ENCODE measurements at places on chromosomes 6 and 20. TPM values are rescaled to one million over a fixed set of nuclear protein-coding genes. Genes with fewer than 3 reads are reported as not detected.

GRCh38 chr6:151721146-151721545 lies 86.3 kb upstream of the ESR1 start:
- no peak overlapping the region for H3K27ac ChIP-seq
- H3K36me3 ChIP-seq, result no peaks in the 10 kb centered on the region
- DNase-seq, result no peak
- H3K4me3 ChIP-seq, result no peak overlapping the region
- peaks cover 2% of the 10 kb centered on the region for H3K27me3 ChIP-seq
- H3K4me1 ChIP-seq, result no peaks in the 10 kb centered on the region

DNA sequence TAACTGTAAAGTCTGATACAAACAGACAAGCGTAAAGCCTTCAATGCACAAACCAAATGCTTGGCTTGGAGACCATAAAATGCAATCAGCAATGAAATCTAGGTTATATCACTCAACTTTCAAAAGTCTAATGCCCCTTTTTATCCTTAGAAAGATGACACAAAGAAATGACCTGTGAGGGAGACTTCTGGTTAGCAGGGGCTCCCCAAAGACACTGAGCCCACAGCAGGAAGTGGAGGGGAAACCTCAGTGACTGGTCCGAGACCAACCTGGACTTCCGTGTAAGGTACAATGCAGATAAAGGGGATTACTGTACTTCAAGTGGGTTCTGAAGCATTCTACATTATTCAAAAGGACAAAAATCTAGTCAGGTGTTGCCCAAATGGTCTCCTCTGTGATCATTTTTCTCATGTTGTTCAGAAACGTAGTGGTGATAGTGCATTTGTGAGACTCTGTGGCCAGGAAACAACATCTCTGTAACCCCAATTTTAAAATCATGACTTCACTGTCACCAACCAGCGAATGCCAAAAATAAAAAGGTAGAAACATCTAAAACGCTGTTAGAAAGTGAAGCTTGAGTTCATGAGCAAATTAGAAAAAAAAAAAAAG lies 88.2 kb downstream of the HIVEP2 start:
- H3K27ac ChIP-seq, result peak overlapping the region; percentile 76
- DNase-seq, result peak; percentile 55
- peaks cover 44% of the 10 kb centered on the region for H3K4me1 ChIP-seq
- no peaks in the 10 kb centered on the region for H3K36me3 ChIP-seq

DNA sequence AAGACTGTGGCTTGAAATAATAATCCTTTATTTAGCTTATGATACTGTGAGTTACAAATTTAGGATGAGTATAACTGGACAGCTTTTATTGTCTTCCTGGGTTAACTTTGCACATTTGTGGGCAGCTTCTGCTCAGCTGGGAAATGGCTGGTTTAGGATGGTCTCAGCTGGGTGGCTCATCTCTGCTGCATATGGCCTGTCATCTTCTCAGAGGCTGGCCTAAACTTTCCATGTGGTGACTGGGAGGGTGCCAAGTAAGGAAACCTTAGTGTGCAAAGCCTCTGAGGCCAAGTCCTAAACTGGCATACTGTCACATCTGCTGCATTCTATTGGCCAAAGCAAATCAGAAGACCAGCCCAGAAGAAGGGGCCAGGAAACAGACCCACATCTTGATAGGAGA lies 40.2 kb downstream of the BTBD3 start:
- H3K36me3 ChIP-seq, result no peaks in the 10 kb centered on the region
- H3K4me3 ChIP-seq, result no peak overlapping the region
- H3K4me1 ChIP-seq, result no peaks in the 10 kb centered on the region
- H3K27me3 ChIP-seq, result peaks cover 2% of the 10 kb centered on the region

DNA sequence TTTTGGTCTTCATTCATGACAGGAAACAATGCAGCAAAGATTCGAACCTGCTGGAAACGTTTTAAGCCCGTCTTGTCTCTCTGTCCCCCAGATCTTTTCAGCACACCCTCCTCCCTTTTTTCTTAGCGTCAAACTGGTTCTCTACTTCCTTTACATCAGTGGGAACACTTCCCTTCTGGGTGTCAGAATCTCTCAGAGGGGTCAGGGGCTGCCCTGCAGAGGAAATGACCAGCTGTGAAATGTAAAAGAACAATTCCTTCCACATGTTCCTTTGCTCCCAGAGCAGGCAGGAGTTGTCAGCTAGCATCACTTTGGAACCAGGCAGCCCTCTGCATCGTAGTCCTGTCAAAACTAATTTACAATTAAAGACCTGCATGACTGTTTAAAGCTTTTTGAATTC lies 619.0 kb downstream of the TFAP2A start:
- H3K27me3 ChIP-seq, result no peaks in the 10 kb centered on the region
- H3K27ac ChIP-seq, result no peak overlapping the region
- H3K4me3 ChIP-seq, result no peak overlapping the region
- no peaks in the 10 kb centered on the region for H3K4me1 ChIP-seq

- H3K27me3 ChIP-seq, result peaks cover 11% of the 10 kb centered on the region
- H3K4me1 ChIP-seq, result peaks cover 6% of the 10 kb centered on the region
- no peak overlapping the region for H3K4me3 ChIP-seq
- no peak for DNase-seq
- peaks cover 3% of the 10 kb centered on the region for H3K36me3 ChIP-seq
Observed at GRCh38 chr6:88166493-88167351, 575 bp upstream of the CNR1 start.

- H3K4me3 ChIP-seq, result no peak overlapping the region
- no peaks in the 10 kb centered on the region for H3K27me3 ChIP-seq
- H3K36me3 ChIP-seq, result no peaks in the 10 kb centered on the region
- DNase-seq, result no peak
- no peaks in the 10 kb centered on the region for H3K4me1 ChIP-seq
- no peak overlapping the region for H3K27ac ChIP-seq
Observed at GRCh38 chr6:55866128-55866527, 9.3 kb downstream of the BMP5 start.

- no peaks in the 10 kb centered on the region for H3K27me3 ChIP-seq
- H3K4me3 ChIP-seq, result no peak overlapping the region
- no peak for DNase-seq
- no peaks in the 10 kb centered on the region for H3K4me1 ChIP-seq
- no peak overlapping the region for H3K27ac ChIP-seq
Observed at GRCh38 chr6:126048635-126049034, 62.3 kb downstream of the TRMT11 start.

GRCh38 chr6:136524339-136524935 lies 25.8 kb downstream of the MAP7 start:
- no peak overlapping the region for H3K4me3 ChIP-seq
- H3K27ac ChIP-seq, result no peak overlapping the region
- DNase-seq, result no peak
- H3K4me1 ChIP-seq, result peaks cover 7% of the 10 kb centered on the region

DNA sequence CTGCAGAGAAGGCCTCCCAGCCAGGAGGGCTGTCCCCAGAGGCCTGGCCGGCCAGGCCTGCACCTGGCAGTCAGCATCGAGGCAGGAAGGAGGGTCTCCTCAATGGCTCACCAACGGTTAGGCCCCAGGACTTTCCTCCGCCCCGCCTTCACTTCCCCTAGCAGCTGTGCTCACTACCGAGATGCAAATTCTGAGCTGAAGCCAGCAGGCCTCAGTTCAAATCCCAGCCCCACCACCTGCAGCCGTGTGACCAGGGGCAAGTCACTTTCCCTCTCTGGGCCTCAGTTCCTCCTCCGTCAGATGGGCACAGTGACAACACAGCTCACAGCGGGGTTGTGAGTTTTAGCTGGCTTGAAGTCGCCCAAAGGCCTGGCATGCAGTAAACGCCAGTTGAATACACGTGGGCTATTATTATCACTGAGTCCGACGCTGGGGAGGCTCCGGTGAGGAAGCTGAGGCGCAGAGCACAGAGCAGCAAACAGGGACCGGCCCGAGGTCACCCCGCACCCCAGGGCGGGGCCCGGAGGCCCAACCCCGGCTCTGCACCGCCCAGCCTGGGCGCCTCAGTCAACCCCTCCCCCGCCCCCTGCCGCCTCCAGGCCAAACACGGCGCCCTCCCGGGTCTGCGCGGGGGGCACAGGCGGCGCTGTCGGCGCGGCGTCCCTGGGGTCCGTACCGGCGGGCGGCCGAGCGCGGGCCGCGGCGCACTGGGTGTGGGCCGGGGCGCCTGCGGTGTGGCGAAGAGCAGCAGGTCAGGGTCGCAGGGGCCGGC lies 671 bp downstream of the E2F1 start:
- no peaks in the 10 kb centered on the region for H3K27me3 ChIP-seq
- no peak for DNase-seq
- no peaks in the 10 kb centered on the region for H3K36me3 ChIP-seq
- H3K4me3 ChIP-seq, result peak overlapping the region; percentile 66
- peaks cover 26% of the 10 kb centered on the region for H3K4me1 ChIP-seq

Gene C6orf52
- polyA plus RNA-seq, result 3.1 TPM

Gene FAM83B
- polyA plus RNA-seq, result not detected

DNA sequence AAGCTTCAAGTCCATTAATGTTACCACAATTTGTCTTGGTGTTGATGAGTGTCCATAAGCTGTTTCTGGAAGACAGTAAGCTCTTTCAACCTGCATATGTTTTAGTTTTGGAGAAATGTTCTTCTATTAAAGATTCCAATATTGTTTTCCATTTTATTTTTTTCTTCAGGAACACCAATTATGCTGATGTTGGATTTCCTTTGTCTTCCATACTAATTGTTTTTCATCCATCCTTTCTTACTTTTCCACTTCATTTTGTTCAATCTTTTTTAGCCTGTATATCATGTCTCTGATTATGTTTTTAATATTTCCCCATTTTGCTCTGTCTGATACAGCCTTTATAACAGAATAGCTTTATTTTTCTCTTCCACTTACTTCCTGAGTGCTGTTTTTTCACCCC lies 21.9 kb downstream of the SLC13A3 start:
- no peak overlapping the region for H3K4me3 ChIP-seq
- H3K27me3 ChIP-seq, result peaks cover 11% of the 10 kb centered on the region
- H3K27ac ChIP-seq, result no peak overlapping the region
- no peak for DNase-seq
- H3K4me1 ChIP-seq, result peaks cover 5% of the 10 kb centered on the region

Gene CST4
- not detected for polyA plus RNA-seq

GRCh38 chr6:73955800-73956199 lies 259.8 kb downstream of the CD109 start:
- DNase-seq, result no peak
- no peaks in the 10 kb centered on the region for H3K4me1 ChIP-seq
- no peaks in the 10 kb centered on the region for H3K36me3 ChIP-seq
- no peak overlapping the region for H3K4me3 ChIP-seq
- H3K27me3 ChIP-seq, result no peaks in the 10 kb centered on the region

GRCh38 chr20:56624786-56625681 lies 4.1 kb upstream of the TFAP2C start:
- peaks cover 11% of the 10 kb centered on the region for H3K27me3 ChIP-seq
- no peak overlapping the region for H3K27ac ChIP-seq
- H3K36me3 ChIP-seq, result no peaks in the 10 kb centered on the region
- H3K4me1 ChIP-seq, result peaks cover 8% of the 10 kb centered on the region

- peaks cover 3% of the 10 kb centered on the region for H3K27me3 ChIP-seq
- no peaks in the 10 kb centered on the region for H3K36me3 ChIP-seq
- DNase-seq, result no peak
- no peaks in the 10 kb centered on the region for H3K4me1 ChIP-seq
- no peak overlapping the region for H3K27ac ChIP-seq
Observed at GRCh38 chr20:2408111-2408510, 27.4 kb downstream of the TGM6 start.

DNA sequence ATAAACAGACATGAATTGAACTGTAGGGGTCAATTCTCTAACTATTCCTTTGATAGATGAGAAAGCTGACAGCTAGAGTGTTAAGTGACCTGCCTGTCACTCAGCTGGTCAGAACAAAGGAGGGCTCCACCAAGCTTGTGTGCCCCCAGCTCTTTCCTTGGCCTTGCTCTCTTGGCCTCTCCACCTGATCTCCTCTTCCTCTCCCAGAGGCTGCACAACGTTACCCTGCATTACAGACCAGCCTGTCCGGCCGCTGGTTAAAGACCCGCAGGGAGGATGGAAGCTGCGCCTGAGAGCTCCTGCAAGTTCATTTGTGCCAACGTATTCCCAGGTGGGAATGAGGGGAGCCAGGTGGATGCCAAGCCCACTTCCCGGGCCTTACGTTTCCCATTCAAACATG lies 22.5 kb downstream of the AGPAT4 start:
- no peak overlapping the region for H3K4me3 ChIP-seq
- peaks cover 34% of the 10 kb centered on the region for H3K4me1 ChIP-seq
- peaks cover 15% of the 10 kb centered on the region for H3K36me3 ChIP-seq

DNA sequence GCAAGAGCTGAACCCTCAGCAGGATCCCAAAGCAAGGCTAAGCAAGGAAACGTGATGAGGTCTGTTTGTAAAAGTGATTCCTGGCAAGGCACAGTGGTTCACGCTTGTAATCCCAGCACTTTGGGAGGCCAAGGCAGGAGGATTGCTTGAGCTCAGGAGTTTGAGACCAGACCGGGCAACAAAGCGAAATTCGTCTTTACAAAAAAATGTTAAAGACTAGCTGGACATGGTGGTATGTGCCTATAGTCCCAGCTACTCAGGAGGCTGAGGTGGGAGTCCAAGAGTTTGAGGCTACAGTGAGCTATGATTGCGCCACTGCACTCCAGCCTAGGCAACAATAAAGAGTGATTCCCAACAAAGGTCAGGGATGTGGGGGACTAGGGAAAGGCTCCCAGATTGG lies 4.1 kb upstream of the XKR7 start:
- H3K4me3 ChIP-seq, result no peak overlapping the region
- DNase-seq, result no peak
- H3K4me1 ChIP-seq, result peaks cover 7% of the 10 kb centered on the region
- no peaks in the 10 kb centered on the region for H3K36me3 ChIP-seq
- no peak overlapping the region for H3K27ac ChIP-seq

- peaks cover 5% of the 10 kb centered on the region for H3K4me1 ChIP-seq
- peaks cover 2% of the 10 kb centered on the region for H3K27me3 ChIP-seq
Observed at GRCh38 chr6:107398001-107398400, 61.4 kb downstream of the PDSS2 start.

- H3K4me1 ChIP-seq, result peaks cover 61% of the 10 kb centered on the region
- DNase-seq, result no peak
- peak overlapping the region; percentile 74 for H3K27ac ChIP-seq
- H3K36me3 ChIP-seq, result peaks cover 3% of the 10 kb centered on the region
- peaks cover 1% of the 10 kb centered on the region for H3K27me3 ChIP-seq
Observed at GRCh38 chr6:125827788-125828320, 37.1 kb downstream of the NCOA7 start.

DNA sequence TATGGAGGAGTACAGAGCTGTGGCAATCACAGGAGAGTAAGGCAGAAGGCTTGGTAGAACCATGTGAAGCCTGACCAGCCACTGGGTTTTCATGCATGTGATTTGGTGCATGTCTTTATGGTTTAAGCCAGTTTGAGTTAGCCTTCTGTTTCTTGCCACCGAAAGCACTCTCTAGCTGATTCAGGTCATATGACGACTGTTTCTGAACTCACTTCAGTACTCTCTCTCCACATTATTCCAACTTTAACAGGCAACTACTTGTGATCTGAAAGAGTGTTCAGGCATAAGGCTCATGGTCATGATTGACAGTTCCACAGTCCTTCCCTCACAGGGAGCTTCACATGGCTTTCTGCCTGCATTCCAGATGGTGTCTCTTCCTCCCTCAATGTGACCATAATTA lies 63.3 kb upstream of the TAB2 start:
- no peaks in the 10 kb centered on the region for H3K4me1 ChIP-seq
- peaks cover 4% of the 10 kb centered on the region for H3K27me3 ChIP-seq
- H3K27ac ChIP-seq, result no peak overlapping the region

DNA sequence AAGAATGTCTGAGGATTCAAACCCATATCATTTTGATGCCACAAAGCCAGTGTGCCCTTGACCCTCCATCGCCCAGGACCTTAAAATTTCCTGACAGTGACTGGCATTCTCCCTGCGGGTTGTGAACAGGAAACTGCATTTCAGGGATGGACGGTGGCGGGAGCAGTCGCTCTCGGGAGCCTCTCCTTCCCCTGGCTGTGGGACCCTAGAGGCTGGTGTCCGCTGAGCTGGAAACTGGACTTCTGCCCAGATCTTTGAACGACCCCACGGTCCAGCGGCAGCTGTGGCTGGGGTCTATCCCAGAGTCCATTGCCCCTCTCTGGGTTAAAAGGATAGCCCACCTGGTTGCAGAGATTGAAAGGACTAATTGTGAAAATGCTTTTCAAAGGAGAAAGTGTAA lies 1.4 kb upstream of the SEC63 start:
- no peaks in the 10 kb centered on the region for H3K36me3 ChIP-seq
- H3K4me3 ChIP-seq, result peak overlapping the region; percentile 99
- peaks cover 9% of the 10 kb centered on the region for H3K27me3 ChIP-seq
- H3K27ac ChIP-seq, result no peak overlapping the region
- H3K4me1 ChIP-seq, result peaks cover 32% of the 10 kb centered on the region
